ENCODE measurements at places on chromosomes 11 and 22.

GRCh38 chr11:101277036-101277435, 147.4 kb upstream of the PGR start:
- DNase-seq: no peak

GRCh38 chr11:98194611-98195010, 826.1 kb upstream of the CNTN5 start:
- DNase-seq: no peak

DNA sequence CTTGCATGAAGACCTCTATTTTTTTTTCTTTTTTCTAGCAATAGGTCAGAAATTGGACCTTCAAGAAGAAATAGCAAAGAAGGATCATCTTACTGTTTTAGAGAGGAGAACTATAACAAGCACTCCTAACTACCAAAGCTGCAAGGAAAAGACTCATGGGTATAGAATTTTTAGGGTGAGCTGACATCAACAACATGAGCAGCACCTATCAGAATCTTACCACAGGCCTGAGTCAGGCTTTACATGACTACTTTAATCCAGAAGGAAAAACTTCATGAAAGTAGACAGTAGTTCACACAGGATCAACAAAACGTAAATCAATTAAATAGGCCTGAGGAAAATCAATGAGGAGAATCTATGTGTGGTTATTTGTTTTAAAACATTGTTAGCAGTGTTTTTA, 130.5 kb downstream of the FAM76B start:
- DNase-seq: no peak

GRCh38 chr22:30054764-30055069, 25.5 kb upstream of the HORMAD2 start:
- no peak for DNase-seq

GRCh38 chr11:20010851-20011225, 149.4 kb downstream of the DBX1 start:
- DNase-seq: no peak

GRCh38 chr11:35812828-35813227, 131.0 kb upstream of the LDLRAD3 start:
- DNase-seq: no peak

GRCh38 chr11:35624316-35624715, 6.1 kb downstream of the FJX1 start:
- no peak for DNase-seq

DNA sequence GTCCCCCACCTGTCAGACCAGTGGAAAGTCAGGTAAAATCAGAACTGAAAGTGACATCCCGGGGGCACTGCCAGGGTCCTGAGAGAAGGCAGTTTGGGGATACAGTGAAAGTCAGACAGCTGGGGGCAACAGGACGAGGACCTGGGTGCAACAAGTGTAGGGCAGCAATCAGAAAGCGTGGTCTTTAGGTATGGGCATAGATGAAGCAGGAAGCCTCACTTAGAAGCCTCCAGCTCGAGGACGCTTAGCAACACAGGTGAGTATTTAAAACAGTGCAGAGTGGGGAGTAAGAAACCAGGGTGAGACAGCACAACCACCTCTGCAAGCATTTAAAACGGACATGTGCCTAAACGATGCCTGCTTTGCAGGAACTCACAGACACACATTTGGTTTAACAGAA, 64.6 kb upstream of the POU2AF1 start:
- DNase-seq: no peak

DNA sequence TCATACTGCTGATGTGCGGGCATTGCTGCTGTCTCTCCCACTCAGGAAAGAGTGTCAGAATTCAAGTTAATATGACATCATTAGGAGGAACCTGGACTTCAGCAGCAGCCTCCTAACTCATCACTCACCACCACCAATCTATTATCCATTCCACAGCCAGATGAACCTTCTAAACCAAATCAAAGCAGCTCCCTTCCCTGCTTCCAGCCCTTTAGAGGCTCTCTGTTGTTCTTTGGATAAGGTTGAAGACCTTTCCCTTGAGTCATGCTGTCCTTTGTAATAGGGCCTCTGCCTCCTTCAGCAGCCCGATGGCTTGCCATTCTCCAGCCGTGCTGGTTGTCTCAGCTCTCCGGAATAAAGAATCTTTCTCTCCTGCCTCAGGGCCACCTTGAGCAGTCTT, 301.3 kb downstream of the DDX10 start:
- DNase-seq: no peak

DNA sequence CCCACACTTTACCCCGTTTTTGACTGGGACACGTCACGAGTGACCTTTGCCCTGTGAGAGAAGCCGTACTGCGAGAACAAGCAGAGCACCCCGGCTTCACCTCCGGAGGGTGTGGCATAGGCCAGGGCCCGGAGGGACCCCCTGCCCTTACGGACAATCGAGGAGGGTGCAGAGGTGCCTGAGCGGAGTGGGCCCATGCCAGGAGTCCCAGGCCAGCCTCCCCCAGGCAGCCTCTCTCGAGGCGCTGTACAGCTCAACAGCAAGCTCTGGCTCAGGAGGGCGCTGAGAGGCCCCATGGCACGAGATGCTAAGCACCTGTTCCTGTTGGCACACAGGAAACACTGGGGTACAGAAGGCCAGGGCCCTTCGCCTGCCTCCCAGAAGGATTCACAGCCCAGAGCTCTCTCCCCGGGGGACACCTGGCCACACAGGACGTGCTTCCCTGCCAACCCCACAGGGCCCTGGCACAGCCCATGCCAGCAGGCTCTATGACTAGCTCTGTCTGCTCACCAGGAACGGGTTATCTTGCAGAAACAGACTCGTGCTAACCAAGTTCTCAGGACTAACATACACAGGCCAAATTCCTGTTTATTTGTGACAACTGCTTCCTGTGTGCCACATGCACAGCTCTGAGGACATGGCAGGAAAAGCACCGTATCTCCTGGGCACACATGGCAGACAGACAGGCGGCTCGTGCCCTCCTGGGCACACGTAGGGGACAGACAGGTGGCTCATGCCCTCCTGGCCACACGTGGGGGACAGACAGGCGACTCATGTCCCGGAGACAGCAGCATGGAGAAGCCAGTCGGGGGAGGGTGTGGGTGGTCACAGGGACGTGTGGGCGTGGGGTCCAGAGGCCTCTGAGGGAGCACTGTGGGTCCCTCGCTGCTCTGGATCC, 11.6 kb downstream of the TOLLIP start:
- DNase-seq: no peak

- no peak for DNase-seq
These were observed 55.3 kb downstream of the ZNF143 start for GRCh38 chr11:9516113-9516512.

GRCh38 chr11:63829823-63830489, 9.0 kb upstream of the MARK2 start:
- no peak for DNase-seq

- no peak for DNase-seq
These were observed 47.6 kb upstream of the OLFML1 start for GRCh38 chr11:7437696-7438095.

- DNase-seq: no peak
These were observed 7.6 kb downstream of the FXYD2 start for GRCh38 chr11:117816846-117817367.

DNA sequence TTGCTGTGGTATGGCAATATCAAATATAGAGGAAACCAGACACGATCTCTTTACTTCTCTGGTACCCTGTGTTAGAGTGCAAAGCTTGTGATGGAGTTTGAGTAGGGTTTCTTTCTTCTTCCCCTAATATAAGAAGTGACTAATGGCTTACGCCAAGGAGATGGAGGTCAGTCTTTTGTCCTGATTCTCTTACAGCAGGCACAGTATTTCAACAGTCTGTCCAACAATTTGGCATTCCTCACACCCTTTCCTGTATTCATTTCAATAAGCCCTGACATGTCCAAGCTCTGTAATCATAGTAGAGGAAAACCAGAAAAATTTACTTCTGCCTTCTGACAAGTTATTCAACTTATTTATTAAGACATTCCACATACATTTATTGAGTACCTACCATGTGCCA, 546.2 kb downstream of the TMEM135 start:
- no peak for DNase-seq

GRCh38 chr11:94785509-94785908, 17.4 kb downstream of the AMOTL1 start:
- no peak for DNase-seq

GRCh38 chr22:44628835-44629234, 73.2 kb upstream of the PRR5 start:
- no peak for DNase-seq

DNA sequence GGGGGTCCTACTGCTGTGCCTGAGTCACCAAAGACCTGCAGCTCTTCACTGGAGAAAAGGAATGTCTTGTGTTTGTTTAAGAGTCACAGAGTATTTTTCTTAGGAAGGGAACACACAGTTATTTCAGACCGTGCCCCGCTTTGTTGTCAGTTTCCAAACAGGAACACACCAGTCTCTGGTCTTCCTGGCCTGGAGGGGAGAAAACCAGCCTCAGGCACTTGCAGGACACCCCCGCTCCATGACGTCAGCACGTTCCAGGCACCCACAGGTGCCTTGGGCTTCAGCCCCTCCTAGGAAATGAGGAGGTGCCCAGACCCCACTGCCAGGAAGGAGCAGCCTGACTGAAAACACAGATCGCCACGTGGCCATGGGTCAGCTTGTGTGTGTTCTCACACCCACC, 5.4 kb downstream of the DEAF1 start:
- no peak for DNase-seq

Data from LoVo (cell line).